Omental fat pad (tissue), 4 donors: ENCODE measurements at places on chromosomes 16 and 17.

DNA sequence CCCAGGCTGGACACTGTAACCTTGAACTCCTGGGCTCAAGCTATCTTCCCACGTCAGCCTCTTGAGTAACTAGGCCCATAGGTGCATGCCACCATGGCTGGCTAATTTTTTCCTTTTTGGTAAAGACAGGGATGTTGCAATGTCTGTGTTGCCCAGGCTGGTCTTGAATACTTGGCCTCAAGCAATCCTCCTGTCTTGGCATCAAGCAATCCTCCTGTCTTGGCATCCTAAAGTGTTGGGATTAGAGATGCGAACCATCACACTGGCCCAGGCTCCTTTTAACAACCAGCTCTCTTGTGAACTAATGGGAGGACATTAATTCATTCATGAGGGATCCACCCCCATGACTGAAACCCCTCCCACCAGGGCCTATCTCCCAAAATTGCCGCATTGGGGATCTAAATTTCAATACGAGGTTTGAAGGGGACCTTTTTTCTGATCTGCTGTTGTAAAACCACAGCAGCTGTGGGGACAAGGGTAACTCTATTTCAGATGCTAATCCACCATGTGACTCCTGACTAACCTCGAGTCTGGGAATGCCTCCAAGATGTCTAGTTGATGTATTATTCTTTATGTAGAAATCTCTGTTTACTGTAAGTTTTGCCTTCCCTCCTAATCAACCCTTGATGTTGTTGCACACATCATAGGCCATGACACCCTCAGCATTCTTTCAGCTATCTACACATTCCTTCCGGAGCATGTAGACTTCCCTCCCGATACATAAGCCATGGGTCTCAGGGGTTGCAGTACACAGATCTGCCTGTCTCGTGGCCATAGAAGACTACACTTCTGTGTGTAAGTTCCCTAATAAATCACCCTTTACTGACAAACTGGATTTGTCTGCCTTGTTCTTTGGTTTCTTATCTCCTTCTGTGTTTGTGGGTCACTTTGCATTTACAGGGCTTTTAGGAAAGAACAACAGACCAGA is 37.6 kb downstream of the RNF112 start:
- DNase-seq, result no peak

DNA sequence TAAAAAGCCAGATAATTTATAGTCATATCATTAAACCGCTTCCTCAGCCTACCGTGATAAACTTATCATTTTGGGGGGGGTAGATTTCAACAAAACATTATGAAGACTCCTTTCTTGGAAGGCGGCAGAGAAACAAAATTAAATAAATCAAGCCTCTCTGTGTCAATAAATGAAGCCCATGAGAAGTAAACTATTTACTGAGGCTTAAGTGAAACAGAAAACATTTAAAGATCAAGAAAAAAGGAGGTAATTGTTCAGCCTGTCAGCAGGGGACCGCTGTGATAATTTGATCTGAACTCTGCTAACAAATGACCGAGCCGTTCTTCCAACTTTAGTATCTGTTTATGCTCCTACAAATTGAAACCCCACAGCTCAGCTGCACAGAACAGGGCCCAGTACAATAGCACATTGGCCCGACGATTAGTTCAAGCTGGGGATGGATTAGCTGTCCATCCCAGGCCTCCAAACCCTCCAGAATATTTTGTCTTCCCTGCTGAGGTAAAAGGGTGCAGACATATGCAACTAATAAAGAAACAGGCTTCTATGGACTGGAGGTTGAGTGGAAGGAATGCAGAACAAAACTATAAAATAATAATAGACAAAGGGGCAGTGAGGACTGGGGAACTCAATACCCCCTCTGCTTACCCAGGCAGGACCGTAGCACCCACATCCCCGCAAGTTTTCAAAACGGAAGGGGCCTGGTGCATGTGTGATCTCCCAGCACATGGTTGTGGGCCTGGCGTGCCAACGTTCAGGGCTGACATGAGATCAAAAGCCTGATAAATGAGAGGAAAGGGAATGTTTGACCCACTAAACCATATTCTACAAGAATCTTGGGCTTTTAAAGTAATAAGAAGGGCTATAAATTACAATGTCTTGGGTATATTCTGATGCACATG is 298.1 kb upstream of the IRX5 start:
- no peak for DNase-seq

DNA sequence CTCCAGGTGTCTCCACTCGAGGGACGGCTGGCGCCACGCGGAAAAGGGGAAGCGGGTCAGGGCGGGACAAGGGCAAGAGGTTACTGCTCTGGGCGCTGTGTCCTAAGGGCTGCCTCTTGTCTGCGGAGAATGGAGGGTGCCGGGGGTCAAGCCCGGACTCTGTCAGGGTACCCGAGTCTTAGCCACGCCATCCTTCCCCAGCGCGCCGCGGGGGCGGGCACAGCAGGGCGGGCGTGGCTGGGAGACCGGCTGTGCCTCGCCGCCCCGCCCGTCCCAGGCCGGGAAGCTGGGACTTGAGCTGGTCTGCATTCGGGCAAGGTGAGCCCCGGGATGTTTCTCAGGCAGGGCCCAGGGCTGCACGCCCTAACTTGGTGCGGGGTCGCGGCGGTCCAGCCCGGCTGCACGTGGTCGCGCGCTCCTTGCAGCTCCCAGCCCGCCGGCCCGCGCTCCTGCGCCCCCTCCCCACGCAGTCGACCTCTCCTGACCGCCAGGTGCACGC is 6.2 kb upstream of the ACTG1 start:
- no peak for DNase-seq

DNA sequence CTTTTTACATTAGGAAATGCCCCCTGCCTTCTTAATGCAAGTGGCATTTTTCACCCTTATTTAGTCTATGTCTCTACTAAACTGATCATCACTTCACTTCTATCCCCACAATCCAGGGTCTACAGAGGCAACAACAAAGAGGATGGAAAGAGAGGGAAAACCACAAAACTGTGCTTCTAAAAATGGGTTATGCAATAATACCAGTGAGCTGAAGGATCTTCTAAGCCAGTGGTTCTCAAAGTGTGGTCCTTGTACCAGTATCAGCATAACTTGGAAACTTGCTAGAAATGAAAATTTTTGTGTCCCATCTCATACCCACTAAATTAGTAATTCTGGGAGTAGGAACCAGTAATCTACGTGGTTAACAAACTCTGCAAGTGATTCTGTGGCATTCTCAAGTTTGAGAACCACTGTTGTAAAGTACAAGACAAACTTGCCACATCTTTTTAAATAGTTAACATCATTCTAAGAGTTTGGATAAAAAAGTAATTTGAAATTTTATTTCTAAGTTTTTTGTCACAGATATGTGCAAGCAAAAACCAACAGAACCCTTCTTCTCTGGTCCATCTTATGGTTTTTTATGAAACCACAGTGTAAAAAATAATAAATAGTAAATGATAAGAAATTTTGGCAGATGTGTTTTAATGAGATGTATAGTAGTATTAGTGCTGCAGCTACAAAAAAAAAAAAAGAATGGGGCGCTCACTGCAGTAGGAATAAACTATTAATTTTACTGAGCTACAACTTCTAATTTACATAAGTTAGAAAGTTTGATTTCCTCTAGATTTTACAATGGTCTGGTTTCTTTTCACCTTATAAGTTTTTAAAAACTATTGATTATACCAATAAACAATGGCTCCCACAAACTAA is 16.2 kb downstream of the CDC27 start:
- no peak for DNase-seq

DNA sequence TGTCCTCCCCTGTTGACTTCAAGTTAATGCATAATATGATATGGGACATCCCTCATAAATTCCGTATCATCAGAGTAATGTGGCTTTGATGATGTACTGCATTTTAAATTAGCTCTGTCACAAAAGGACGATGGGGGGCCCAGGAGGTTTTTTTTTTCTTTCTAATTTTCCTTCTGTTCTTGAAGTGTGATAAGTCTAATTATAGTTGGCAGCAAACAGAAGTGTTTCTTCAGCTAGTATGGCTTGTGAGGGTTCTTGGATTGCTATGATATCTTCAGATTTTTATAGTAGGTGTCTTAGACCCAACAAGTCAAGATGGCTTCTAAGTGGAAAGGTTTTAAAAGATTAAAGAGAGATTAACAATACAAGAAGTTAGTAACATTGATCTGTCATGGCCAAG is 796.2 kb upstream of the RBFOX1 start:
- DNase-seq, result no peak

- DNase-seq, result no peak
Observed at GRCh38 chr17:28047806-28048205, 5.3 kb downstream of the NLK start.

- no peak for DNase-seq
Observed at GRCh38 chr16:65919145-65919985, 447.1 kb upstream of the CDH5 start.
